Liver (tissue), 10 donors: ENCODE measurements at places on chromosomes 13 and 19.

DNA sequence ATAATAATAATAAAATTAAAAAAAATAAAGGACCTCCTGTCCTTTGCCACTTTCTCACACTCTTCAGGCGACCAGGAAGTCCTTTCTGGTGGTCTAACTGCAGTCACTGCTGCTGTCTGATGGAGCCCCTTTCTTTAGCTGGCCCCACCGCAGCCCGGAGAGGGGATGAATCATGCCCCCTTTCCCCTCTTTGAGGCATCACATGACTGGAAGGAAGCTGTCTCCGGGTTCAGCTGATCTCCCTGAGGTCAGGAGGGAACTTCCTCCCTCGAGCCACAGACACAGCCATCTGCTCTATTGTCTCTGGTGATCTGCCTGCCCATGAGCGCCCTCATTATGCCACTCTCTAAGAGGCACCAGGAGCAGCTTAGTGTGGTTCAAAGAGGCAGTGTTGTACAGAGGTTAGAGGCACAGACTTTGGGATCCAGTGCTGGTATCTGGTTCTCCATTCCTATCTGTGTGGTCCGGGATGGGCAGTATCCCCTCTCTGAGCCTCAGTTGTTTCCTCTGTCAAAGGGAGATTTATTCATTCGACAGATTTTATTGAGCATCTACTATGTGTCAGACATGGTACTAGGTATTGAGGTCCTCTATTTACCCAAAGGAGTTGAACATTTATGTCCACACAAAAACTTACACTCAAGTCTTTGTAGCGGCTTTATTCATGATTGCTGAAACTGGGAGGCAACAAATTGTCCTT lies 30.0 kb downstream of the VAV1 start:
- DNase-seq, result no peak

- no peak for DNase-seq
These were observed 135.6 kb downstream of the KLF12 start for GRCh38 chr13:73998631-73999030.

DNA sequence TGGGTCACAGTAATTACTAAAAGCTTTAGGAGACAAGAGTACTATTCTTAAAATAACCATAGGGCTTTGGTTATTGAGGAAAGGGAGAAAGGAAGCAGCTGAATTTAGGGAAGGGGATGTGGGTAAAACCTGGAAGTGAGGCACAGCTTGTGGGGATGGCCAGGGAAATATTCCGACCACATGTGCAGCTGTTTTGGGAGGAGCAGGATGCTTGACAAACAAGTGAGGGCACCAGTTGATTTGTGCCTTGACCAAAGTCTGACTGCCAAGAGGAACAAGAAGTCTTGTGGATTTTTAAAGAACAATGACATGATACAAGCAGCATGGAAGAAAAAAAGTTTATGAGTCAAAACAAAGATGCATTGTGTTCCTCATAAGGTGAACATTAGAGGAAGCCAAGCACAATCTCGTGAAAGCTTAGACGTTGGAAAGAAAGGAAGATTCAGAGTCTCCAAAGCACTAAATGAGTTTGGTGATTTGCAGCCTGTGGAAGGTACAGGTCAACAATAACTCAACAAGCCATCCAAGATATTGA lies 108.5 kb upstream of the GPC6 start:
- DNase-seq, result no peak

DNA sequence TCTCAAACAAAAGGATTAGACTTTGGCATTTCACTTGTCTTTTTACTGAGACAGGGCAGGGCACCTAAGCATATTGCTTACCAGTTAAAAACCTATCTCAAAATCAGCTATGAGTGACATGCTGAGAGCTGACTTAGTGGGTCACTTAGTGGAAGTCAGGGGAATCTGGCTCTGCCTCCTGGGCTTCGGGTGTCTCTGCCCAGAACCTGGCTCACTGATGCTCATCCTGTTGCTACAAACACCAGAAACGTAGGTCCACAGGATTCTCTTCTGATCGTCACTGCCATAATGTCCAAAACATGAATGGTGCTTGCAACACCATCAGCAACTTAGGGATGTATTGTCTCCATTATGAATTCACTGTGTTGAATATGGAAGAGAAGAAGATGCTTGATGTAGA lies 276.1 kb downstream of the ITGBL1 start:
- no peak for DNase-seq

DNA sequence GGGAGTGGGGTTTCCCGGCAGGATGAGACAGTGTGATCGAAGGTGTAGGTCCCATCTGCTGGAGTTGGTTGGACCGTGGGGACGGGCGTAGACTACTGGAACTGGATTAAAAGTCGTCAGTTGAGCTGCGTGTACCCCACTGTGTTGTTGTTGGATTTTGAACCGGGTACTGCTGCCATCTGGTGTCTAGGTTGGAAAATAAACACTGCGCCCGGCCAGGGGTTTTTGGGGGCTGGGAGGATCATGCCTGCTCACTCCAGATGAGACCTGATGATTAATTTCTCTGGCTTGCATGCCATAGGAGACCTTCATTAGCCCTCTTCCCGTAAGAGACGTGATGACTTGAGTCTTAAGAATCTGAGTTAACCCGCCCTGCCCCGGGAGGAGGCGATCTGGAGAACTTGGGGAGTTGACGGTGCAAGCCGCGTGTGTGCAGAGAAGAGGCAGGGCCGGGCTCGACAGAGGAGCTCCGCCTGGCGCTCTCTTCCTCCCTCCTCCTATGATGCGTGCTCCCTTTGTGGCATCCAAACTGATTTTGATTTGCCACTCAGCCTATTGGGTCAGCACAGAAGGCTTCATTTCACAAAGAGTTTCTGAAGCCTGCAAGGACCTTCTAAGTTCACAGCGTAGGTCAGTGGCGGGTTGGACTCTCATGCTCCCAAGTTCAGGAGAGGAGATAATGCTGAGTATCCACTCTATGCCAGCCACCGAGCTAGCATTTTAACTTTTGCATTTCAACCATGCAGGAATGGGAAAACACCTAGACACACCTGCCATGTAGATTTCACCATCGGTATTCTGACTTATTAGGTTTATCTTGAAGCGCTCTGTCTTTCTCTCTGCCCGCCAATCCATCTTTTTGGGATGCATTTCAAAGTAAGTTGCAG lies 2.7 kb downstream of the UHRF1 start:
- DNase-seq, result peak; percentile 56

DNA sequence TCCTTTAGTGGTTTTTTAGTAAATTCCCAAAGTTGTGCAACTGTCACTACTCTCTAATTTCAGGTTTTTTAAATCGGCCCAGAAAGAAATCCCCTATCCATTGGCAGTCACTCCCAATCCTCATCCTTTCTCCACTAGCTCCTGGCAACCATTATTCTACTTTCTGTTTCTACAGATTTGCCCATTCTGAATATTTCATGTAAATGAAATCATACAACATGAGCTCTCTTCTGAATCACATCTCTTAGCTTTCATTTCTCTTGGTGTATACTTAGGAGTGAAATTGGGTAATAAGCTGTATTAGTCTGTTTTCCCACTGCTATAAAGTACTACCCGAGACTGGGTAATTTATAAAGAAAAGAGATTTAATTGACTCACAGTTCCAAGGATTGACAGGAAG lies 9.7 kb upstream of the ZNF223 start:
- DNase-seq, result no peak

DNA sequence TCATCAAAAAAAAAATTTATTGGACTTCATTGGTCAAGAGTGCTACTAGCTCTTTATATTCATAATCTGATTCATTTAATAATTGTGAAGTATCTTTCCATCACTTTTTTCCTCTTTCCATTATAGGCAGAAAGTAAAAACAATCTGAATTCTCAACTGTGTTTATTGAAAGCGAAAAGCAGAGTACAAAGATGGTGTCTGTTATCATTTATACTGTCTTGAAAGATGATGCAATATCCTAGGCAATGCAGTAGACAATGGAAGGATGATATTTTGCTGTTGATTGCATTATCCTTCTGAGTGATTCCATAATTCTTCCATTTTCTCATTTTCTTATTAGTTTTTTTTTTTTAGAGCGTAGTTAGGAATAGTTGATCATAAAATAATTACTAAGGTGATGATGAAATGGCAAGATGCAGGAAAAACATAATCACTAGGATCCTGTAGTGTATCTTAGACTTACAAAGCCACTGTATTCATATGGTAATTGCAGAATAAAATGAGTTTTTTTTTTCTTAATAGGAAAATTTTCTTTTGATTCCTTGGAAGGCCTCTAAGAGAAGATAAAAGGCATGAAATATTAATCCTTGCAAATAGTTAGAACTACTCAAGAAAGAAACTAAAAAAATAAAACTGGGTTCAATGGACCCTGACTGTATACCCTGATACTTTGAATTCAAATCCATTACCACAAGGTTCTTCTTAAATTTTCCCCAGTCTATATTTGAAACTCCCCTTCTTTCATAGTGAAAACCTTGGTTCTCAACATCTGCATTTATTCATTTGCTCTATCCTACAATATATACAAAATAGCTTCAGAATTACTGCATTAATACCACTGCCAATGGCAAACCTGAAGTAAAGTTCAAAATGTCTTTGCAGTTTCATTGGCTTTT lies 11.6 kb downstream of the URI1 start:
- DNase-seq, result no peak

DNA sequence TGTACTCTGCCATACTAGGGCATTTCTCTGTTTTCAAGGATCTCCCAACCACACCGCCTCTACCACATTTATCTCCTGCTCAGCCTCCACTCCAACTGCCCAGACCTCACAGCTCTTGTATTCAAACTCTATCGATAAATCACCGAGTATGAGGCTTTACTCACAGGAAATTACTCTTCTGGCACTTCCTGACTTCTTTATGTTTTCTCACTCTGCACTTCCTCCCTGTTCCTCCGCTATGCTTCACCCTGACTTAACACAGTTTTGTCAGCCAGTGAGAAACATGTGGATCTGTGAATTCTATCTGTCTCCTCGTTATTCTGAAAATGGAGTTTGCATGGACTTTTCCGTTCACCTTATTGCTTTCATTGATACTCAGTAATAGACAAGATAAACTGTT lies 2.6 kb upstream of the CARD8 start:
- DNase-seq, result no peak

DNA sequence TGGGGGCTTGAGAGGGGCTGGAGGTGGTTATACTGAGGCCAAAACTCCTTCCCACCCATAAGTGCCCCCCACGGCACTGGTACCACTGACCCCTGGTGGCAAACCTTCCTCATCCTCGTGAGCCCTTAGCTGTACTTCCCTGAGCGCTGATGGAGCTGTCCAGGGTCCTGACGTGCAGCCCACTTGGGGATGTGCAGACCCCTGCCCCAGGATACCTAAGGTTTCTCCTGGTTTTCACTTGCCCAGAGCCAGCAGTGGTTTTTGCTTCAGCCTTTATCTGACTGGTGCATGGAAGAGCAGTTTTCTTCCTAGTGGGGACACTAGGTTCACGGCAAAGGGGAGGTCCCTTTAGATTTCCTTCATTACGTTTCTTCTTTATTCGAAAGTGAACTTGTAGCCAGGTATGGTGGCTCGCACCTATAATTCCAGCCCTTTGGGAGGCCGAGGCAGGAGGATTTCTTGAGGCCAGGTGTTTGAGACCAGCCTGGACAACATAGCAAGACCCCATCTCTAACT lies 28.7 kb upstream of the KCTD15 start:
- peak; percentile 57 for DNase-seq

GRCh38 chr13:107217251-107217650 lies 649.3 kb upstream of the ARGLU1 start:
- DNase-seq, result no peak

DNA sequence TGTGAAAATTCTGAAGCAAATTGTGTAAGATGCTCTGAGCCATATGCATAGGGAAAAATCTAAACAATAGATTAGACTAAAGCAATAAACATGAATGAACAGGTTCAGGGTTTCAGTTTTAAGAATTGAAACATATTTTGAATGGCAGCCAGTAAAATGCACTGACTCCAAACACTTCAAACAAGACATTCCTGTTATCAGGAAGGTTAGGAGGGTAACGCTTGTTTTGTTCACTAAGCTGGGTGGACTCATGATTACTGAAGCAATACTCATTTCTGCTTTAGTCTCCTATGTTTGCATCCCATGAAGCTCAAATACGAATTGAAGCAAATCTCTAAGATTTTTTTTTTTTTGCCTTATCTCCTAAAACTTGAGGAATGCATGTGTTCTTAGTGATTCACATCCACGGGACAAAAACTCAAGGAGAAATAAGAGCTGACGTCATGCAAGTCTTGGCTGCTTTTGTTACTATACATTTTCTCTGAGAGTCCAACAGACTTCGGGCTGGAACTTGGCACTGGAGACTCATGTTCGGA lies 29.1 kb upstream of the IGFL4 start:
- DNase-seq, result no peak

DNA sequence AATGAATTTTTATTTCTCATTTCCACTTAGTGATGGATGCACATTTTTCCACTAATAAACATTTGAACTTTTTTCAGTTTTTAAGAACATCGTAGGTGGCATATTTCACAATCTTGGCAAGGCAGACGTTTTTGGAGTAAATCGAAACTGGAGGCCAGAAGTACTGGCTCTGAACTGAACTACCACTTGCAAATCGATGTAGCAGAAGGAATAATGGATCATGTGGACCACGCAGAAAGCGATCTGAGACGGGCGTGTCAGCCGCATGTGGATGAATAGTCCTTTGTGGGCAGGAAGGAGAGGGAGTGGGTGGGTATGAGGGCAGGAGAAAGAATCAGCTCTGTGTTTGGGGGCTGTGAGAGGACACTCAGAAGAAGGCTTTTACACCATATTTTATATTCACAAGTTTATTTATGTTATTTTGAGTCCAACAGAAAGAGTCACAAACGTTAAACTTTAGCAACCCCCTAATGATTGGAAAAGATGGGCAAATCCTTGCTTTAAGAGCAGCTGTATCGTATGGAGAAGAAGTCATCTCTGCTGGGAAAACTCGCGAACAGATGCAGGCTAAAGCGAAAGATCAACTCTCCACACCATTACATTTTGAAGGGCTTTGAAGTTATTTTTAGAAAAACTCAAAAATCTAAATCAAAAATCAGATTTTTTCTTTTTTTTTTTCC lies 90.5 kb downstream of the COL4A2 start:
- no peak for DNase-seq

- DNase-seq, result no peak
These were observed 4.2 kb downstream of the TUBGCP3 start for GRCh38 chr13:112583592-112584277.

DNA sequence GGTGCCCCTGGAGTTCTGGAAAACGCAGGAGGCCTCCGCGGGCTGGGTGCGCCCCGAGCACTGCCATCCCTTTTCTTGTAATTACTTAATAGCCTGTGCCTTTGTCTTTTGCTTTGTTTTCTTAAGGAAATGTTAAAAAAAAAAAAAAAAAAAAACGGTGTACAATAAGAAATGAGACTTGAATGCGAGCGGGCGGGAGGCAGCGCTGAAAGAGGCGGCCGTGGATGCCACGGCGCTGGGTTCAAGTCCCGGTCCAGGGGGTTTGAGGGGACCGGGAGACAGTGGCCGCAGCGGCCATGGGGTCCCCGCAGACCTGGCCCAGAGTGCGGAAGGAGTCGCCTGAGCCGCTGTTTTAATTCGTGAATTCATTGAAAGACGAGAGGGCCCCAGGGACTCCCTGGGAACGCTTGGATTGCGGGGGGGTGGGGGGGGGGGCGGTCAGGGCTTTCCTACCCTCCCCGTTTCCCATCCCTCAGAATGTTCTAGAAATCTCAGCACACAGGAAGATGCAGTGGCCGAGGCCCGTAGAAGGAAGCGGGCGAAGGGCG lies 349.2 kb upstream of the ARGLU1 start:
- no peak for DNase-seq
